ENCODE measurements at places on chromosomes 6 and 20. TPM values are rescaled to one million over a fixed set of nuclear protein-coding genes. Genes with fewer than 3 reads are reported as not detected.

Gene KHDC1
- total RNA-seq, result 0.89 TPM

- DNase-seq, result no peak
Measured at GRCh38 chr20:53873230-53873604, 197.2 kb downstream of the BCAS1 start.

DNA sequence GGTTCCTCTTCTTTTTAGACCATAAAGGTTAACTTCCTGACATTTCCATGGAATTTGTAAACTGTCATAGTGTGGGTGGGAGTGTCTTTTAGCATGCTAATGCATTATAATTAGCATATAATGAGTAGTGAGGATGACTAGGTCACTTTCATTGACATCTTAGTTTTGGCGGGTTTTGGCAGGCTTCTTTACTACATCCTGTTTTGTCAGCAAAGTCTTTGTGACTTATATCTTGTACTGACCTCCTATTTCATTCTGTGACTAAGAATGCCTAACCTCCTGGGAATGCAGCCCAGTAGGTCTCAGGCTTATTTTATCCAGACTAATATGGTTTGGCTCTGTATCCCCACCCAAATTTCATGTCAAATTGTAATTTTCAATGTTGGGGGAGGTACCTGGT is 149.6 kb upstream of the SYNCRIP start:
- DNase-seq, result no peak

Gene SLC22A16
- total RNA-seq, result not detected

Gene CDH4
- 0.59 TPM for total RNA-seq
